ENCODE measurements at places on chromosomes 3 and 15.

DNA sequence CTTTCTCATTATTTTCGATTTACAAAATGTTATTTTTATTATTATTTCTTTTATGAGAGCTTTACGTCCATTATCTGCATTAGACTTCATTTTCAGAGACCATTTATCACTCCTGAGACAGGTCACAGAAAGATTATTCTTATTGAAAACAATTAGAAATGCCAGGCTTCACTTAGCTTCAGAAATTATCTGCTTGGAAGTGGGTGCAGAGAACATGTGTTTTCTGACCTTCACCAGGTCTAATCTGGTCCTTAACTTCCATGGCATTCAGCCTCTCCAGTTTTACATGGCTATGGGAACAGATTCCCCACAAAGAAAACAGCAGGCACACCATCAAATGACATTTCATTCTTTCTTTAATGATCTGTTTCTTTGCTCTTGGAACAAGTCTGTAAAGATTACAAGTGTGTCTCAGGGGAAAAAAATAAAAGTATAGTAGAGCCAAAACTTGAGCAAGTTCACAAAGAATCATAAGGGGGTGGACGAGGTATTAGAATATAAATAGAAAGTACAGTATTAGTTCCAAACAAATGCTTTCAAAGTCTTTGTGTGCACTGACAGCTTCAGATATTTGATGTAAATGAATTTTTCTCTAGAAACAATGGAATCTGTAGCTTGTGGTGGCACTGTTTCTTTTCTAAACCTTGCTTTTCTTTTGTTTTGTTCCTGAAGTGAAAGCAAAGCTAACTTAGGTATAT lies 294.2 kb upstream of the MEIS2 start:
- no peak for DNase-seq

DNA sequence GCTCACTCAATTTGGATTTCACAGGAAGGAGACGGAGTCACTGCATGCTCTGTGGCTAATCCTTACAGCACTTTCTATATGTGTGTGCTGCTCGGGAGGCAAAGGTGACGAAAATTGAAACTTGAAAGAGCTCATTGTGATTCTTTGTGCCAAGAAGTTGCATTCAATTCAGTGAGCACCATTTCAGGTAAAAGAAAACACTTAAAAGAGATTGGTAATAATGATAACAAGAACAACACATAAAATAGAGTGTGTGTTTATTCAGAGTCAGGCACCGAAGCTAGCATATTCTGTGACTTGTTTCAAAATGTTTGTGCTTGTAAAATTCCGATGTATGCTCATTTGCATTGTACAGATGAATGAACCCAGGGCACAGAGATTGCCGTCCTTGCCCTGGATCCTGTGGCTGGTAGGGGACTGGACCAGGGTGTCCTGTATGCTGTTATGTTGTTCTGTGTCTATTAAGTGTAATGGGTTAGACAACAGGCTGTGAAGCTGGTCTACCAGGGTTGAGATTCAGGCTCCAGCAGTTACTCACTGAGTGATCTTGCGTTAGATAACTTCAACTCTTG lies 193.3 kb upstream of the PROK2 start:
- no peak for DNase-seq

GRCh38 chr3:172202797-172203196 lies 163.4 kb downstream of the FNDC3B start:
- no peak for DNase-seq

- DNase-seq = no peak
Measured at GRCh38 chr3:10563396-10563795, 58.0 kb upstream of the ATP2B2 start.

DNA sequence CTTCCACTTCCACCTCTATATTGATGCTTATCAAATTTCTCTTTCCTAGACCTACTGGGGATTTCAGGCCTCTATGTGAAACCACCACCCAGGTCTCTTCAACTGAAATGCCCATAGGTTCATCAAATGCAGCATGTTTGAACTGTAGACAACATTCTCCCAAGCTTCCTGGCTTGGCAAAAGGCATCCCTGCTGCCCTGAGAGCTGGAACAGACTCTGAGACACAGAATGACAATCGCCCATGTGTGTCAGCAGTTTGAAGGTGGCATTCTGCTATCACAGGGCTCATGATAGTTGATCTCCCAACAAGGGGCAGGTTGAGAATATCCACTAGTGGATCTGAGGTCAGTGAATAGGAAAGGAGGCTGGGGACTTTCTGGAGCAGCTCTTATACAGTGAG lies 200.7 kb downstream of the RPLP1 start:
- DNase-seq = no peak

GRCh38 chr15:74025436-74025835 lies 30.9 kb downstream of the PML start:
- no peak for DNase-seq

DNA sequence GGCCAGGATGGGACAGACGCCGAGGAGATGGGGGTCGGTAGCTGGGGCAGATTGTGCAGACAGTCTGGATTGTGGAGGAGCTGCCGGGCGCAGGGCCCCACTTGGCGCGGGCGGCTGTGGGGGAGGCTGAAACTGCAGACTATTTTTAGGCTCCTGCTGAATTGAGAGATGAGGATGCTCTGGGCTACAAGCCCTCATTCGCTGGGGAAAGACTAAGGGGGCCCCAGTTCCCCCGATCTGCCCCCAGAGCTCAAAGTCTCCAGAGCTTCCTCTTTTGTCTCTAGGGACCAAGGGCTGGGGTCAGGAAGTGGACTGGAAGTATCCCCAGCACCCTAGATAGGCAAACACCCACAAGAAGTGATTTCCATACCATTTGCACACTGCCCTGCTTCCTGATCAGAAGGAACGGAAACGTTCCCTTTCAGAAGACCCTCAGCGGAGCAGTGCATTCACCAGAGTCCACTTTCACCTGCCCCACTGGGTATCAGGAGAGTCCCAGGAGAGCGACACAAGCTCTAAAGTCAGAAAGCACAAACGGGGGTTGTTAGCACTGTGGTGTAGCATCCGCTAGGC lies 29.7 kb downstream of the SEMA7A start:
- DNase-seq = no peak

DNA sequence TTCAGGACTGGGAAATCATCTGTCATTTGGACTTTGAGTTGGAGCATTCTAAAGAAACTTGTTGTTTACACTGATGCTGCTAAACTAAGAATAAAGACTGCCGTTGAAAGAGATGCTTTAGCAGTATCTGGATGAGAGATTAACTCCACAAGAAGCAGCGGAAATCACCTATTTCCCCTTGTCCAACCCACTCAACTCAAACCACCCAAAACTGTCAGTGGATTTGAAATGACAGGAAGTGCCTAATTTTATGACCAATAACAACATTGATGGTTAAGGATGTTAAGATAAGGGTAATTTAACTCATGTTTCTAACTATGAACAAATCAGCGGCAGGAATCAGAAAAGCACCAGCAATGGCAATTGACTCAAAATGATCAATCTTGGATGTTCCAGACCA lies 110.8 kb upstream of the NR2F2 start:
- no peak for DNase-seq

GRCh38 chr15:52337198-52337853 lies 41.7 kb upstream of the MYO5C start:
- DNase-seq = no peak

DNA sequence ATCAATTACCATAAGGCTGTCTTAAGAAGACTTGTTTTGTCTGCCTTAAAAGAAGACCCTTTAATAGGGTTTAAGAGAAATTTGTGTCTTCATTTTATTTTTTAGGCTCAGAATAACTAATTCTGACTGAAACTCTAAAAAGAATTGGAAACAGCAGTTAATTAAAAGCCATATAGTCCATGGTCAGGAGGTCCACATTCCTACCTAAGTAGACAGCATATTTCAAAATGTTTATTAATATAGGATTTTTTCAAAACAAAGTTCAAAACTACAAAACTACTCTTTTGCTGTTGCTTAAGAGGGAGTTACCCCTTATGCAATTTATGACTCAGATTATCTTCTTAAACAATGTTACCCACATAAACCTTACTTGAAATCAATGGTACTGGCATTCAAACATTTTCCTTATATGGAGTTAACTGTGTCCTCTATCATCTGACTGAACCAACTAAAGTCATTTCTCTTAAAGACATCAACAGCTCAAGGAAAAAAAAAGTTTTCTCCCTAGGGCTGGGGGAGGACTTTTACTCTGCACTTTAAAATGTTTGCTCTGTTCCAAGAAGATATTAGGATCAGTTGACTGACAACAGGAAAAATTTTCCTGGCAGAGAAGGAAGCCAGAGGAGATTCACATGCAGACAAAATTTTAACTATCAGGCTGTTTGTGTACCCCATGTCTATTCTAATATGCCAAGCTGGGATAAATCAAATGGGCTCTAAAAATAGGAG lies 56.8 kb upstream of the NANOGP8 start:
- no peak for DNase-seq

DNA sequence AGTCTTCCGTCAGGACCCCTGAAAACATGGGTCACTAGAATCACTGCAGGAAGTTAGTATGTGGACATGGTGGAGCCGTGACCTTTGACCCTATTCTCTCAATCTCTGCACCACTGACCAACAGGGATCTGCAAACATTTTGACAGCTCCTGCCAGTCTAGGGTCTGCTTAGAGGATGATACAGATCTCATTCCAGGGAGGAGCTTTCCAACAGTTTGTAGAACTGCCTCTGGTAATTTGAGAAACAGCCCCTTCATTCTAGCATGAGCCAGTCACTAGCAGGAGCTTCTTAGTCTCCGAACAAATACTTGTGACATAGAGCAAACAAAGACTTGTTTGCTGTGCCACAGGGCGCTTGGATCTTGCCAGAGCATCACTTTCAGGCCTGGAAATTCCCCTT lies 270.3 kb upstream of the CFAP20DC start:
- DNase-seq = no peak

DNA sequence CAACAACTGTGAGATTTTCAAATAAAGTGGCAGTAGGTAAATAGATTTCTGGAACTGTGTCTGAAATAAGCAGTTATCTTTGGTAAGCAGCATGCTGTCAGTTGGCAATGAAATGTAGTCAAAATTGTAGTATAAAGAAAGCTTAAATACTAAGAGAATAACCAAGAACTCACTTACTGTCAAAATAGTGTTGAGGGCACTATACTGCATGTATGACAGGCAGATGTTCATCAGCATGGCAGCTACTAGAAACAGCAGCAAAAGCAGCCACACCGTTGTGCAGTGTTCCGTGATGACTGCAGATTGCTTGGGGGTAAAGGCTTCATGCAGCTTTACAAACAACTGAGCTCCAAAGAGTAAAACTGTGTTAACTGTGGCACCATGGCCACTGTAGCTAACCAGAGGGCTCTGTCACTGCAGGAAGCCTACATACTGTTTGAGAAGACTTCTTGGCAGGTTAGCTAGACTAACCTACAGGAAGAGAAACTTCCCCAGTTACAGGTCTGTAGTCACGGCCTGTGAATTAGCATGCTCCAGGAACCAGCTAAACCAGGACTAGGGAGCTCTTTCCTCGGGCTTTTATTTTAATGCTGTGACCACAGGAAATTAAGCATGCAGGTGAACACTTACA lies 459.7 kb downstream of the TBL1XR1 start:
- DNase-seq = no peak

DNA sequence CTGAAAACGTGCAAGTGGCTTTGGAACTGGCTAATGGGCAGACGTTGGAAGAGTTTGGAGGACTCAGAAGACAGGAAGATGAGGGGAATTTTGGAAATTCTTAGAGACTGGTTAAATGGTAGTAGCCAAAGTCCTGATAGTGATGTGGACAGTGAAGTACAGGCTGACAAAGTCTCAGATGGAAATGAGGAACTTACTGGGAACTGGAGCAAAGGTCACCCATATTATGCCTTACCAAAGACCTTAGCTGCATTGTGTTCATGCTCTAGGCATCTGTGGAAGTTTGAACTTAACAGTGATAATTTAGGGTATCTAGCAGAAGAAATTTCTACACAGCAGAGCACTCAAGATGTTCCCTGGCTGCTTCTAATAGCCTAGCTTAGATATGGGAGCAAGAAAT lies 28.6 kb upstream of the SERPINI2 start:
- no peak for DNase-seq

DNA sequence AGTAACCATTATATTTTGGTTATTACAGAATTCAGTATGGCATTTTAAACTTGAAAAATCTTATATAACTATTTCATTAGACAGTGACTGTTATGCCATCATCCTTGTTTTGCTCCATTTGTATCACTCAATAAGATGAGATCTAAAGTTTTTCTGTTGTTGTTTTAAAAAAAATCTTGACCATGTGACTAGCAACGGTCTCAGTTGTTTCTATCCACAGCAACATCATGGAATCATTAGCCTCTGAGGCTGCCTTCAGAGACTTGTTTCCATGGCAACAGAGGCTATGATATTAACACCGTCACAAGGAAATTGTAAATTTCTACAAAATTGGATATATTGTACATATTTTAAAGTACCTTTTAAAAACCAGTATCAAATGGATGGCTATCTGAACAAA lies 129.8 kb downstream of the DLG1 start:
- DNase-seq = no peak

GRCh38 chr3:24830230-24831152 lies 335.8 kb upstream of the THRB start:
- no peak for DNase-seq

DNA sequence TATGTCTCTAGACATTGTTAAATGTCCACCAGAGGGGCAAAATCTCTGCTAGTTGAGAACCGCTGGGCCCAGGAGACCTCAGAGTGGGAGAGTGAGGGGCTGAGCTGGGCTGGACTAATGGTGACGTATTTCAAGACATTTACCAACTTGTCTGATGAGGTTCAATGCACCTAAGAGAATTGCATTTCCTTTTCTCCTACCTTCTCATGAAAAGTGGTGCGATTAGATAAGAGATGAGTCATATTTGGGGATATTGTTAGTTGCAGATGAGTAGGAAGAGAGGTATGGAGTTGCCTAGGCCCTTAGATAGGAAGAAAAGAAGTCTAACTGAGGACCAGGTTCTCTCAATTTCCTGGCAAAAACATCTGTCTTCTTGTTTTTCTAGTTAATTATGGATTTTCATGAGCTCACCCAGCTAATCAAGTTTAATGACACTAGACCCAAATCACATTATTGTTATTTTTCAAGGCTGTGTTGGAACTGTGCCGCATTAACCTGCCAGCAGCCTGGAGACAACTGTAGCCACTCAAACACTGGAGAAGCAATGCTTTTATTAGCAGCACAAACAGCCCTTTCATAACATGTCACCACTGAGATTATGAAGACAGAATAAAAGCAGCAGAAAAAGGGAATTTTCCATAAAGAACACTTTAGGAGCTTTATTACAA lies 144.2 kb downstream of the PDCD6IP start:
- no peak for DNase-seq

- no peak for DNase-seq
Measured at GRCh38 chr15:95520511-95520910, 810.0 kb upstream of the NR2F2 start.

- no peak for DNase-seq
Measured at GRCh38 chr3:132034097-132034485, 723 bp downstream of the CPNE4 start.

DNA sequence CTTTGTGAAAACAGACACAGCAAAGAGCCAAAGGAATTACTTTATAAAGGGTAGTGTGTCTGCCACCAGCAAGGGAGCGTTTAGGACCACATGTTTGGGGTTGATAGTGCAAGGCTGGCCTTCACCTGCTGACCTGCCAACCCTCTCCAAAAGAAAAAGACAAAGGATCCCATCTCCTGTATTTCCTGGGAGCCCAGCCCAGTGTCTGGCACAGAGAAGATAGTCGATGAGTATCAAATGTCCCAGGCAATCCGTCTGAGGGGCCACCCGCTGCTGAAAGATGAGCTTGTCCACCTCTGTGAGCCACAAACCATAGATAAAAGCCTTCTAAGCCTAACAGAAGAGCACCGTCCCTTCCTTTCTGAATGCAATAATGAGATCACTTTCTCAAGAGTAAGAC lies 154.8 kb upstream of the CTNNB1 start:
- DNase-seq = no peak

- DNase-seq = no peak
Measured at GRCh38 chr3:73140772-73141442, 79.4 kb downstream of the EBLN2 start.

All from activated T-cell treated with anti-CD3 and anti-CD28 coated beads for 48 hours (primary cell).